Fibroblast of lung (primary cell): ENCODE measurements at places on chromosomes 3 and 15.

DNA sequence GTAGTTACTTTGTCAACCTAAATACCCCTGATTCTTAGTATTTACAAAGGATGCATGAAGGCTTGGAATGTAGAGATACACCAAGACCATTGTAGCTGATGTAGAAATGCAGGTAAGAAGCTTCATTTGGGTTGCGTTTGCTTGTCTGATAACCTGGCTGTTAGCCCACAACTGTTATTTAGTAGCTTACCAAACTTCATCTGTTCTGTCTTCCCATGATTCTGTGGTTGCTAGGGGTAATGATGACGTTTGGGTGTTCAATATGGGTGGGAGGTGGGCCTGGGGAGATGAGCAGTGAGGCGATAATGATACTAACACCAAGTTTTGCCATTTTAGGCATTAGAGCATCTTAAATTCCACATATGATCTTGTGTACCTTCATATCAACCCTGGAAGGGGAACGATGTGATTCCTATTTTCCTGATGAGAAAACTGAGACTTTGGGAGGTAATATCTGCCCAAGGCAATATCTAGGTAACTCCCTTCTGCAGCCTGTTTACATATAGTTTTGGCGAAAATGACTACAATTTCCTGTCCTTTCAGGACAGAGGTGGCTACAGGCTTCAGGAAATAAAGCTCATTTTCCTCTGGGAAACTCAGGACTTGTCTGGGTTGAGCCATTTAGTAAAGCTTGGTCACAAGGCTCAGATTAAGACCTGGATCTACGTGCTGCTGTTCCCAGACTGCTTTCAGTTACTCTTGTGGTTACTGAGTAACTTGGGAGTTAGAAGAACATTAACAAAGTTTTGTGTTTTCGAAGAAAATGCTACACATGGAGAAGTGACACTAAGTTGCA is 26.8 kb downstream of the FNDC3B start:
- peak; percentile 32 for DNase-seq

DNA sequence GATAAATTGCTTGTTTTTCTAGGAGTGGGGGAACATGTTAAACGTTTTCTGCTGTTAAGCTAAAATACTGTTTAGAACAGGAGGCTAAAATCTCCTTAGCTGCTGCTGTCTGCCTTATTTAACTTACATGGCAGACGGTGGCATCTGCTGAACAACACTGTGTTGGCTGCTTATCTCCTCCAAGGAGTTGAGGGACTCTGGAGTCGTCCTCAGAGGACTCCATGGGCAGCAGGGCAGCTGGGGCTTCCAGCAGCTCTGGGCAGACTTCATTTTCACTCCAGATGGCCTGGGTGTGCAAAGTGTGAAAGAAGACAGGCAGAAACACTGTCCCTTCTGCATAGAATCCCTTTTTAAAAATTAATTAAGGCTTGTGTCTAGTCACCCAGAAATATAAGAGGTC is 52.9 kb upstream of the NUDT16 start:
- no peak for DNase-seq

- peak; percentile 54 for DNase-seq
Measured at GRCh38 chr3:73716418-73716817, 91.7 kb upstream of the PDZRN3 start.

- no peak for DNase-seq
Measured at GRCh38 chr3:38836561-38836960, 20.5 kb upstream of the SCN10A start.

GRCh38 chr3:99366663-99367429 is 271.5 kb upstream of the COL8A1 start:
- DNase-seq: no peak

- DNase-seq: no peak
Measured at GRCh38 chr3:127052121-127052561, 69.2 kb downstream of the PLXNA1 start.

DNA sequence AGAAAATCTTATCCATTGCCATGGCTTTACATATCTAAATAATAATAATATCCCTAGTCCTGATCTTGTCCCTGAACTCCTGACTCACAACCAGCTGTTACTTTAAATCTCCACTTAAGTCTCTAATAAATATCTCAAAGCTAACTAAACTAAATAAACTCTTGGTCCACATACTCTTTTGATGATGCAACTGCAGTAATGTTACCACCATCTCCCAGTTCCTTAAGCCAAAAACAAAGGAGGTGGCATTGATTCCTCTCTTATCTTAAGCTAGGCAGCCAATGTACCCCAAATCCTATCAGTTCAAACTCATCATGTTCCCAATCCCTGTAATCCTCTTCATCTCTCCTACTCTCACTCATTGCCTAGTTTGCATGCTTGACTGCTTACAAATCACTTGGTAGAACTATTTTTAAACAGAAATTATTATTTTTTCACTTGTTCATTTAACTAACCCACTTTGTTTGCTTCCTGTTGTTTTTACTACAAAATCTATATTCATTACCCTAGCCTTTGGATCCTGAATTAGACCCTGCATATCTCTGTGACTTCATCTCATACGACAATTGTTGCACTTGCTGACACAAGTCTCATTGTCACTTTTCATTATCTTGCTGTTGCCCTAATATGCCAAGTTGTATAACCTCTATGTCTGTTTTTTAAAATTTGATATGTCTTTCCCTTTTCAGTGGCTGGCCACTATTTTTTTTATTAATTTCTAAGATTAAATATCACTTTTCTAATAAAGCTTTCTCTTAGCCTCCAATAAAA is 462.2 kb downstream of the ZPLD1 start:
- peak; percentile 56 for DNase-seq

- DNase-seq: no peak
Measured at GRCh38 chr3:15368561-15369135, 36.3 kb upstream of the SH3BP5 start.

DNA sequence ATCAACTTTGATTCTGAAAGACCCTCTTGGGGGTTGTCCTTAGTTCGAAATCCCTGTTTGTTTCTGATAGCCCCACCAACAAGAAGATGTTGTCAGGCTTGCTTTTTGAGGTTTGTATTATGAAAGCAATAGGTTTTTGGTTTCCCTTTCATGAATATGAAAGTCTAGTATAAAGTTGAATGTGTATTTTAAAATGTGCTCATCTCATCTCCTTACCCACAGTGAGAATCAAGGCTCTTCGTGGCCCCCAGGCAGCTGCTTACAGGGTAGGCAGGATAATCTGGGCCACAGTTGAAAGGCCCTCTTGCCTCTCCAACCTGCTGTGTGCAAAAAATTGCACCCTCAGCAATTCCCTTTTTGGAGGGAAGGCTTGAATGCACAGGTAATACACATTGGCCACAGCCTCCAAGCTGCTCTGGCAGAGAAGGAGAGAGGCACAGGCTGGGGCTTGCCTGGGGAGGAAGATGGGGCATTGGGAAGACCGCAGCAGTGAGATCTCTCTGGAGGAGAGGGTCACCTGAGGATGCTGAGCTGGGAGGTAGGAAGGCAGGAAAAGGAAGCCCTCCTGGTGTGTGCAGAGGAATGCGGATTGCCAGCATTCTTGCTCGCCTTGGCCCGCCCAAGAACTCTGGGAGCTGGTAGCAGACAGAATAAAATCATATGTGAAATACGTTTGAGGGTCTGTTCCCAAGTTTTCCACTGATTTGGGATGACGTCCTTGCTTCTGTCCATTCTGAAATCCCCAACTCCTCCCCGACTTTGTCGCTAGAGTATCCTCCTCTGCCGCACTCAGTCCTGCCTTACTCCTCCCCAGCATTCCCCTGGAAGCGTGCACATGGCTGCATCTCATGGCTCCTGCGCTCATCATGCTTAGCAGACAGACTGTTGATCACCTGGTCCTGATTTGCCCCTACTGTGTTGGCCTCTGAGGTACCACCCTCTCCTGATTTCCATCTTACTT is 196.4 kb downstream of the RPLP1 start:
- DNase-seq: no peak

DNA sequence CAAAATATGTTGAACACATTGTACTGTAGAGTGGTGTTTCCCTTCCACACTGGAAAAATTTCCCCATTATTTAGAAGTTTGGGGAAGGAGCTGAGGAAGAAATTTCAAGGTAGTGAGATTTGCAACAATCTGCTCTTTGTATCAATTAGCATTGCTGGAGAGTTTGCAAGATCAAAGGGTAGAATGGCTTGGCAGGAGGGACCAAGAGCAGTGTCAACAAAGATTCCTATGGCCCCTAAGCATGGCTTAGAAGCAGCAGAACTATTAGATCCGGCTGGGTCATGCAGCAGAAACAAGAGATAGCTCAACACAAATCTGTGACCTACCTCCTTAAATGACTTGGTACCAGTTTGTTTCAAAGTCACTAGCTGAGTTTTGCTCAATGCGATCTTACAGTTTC is 175.0 kb downstream of the C3orf38 start:
- DNase-seq: no peak

- DNase-seq: peak; percentile 21
Measured at GRCh38 chr3:60013241-60013640, 963.4 kb upstream of the CFAP20DC start.

DNA sequence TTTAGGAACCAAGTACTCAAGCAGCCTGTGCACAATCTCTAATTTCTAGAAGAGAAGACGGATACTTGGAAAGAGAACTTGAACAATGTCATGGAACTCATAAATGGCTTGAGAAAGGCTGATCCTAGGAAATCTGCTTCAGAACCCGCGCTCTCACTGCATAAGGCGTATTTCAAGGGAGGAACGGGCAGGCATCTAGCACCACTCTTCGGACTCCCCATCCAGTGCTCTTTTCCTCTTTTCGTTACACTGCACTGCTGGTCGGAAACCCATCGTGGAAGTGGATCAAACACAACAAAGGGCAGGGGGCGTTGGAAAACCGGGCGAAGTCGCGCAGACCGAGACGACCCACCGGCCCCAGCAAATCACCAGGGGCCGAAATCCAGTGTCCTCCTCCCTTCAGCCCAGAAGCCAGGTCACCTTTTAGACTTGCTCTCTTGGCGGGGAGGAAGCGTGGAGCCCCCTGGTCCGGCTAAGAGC is 539 bp upstream of the TLNRD1 start:
- DNase-seq: peak; percentile 30

DNA sequence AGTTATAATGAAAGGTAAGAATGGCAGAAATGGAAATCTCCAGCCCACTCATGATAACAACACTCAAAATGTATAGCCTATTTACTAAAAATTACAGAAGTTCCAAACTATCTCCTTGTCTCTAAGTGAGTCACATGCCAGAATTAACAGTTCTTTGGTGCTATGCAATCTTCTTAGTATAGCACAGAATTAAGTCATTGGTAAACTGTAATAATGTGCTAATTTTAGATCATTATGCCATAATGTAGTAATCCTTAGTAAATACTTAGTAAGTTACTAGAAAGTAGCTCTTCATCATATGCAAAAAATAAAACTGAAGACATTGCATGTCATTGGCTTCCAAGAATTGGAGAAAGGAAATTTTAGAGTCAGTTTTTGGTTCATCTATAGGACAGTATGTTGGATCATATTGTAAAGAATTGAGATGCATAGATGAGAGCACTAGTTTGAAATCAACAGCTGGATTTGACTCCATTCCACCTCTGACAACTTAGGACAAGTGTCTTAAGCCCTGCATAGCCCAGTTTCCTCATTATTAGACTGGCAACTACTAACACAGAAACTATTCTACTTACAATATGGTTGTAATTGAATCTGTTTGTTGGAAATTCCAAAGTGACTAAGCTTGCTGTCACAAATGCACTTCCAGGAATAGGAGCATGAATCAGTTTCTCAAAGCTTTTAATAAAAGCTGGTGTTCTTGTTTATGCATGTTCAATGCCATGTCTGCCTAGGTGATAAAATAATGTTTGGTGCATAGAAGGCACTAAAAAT is 40.1 kb upstream of the CD47 start:
- DNase-seq: peak; percentile 85

DNA sequence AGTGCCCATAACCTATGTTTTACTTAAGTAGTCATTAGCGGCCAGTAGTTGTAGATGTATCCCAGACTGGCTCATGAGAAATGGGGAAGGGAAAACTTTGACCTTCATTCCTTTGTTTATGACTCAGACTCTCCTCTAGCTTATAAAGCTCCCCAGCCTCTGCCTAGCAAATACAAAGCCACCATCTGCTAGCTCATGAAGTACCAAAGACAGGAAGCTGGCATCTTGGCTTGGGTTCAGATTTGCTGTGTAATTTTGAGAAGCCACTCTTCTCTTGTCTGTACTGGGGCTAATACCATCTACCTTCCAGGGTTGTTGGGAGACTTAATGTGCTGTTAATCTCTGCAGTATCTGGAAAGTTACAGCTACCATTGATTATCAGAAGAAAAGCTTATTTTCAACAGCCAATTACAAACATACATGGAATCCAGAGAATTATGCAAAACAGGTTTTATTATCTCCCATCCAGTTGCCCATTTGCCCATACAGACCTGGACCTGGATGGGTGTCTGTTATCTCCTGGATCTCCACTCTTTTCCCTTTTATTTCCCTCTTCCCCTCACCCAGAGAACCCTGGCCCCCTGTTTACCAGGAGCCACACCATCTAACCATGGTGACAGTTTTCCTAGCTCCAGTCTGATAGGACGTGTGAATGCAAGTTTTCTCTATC is 153.8 kb downstream of the SEMA6D start:
- DNase-seq: peak; percentile 83

DNA sequence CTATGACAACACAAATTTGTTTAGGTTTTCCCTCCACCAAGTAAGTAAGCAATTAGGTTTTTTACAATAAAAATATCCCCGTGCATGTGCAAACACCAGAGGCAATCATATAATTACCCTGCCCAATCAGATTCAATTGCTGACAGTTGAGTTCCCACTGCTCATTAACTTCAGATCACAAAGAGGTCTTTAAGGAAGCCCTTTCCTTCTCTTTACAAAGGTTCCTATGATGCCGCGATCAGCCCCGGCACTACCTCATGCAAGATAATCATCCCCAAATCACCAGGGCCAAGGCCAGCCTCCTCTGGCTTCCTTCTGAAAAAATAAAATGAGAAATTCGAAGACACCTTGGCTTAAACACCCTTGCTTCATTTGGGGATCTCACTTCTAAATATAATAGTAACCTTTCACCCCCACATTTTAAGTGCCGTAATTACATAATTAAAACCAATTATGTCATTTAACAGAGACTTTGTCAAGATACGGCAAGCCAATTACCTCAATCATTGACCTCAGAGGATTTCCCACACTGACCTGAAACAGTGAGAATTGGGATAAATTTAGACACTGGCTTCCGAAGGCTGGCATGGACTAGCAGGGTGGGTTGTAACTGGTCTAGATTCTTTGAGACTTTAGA is 121.3 kb upstream of the WNT5A start:
- DNase-seq: no peak

- no peak for DNase-seq
Measured at GRCh38 chr15:36797128-36797527, 217.7 kb downstream of the CDIN1 start.

DNA sequence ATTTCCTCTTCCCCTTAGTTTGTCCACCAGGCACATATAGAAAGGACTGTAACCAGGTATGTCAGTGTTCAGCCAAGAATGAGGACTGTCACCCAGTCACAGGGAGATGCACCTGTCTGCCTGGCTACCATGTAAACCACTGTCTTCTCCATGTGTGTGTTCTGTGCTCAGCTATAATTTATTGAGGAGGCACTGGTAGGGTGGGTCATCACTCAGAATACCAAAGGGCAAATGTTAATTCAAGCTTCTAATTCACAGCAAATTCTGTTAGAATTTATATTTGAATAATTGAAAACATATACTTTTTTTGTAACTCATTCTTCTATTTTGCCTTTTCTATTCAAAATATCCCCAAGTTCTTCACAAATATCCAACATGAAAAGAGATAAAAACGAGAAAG is 780.4 kb downstream of the MECOM start:
- DNase-seq: no peak
